ENCODE measurements at places on chromosomes 2 and 18.

- no peak for DNase-seq
These were observed 95.4 kb downstream of the SOCS6 start for GRCh38 chr18:70384181-70384790.

DNA sequence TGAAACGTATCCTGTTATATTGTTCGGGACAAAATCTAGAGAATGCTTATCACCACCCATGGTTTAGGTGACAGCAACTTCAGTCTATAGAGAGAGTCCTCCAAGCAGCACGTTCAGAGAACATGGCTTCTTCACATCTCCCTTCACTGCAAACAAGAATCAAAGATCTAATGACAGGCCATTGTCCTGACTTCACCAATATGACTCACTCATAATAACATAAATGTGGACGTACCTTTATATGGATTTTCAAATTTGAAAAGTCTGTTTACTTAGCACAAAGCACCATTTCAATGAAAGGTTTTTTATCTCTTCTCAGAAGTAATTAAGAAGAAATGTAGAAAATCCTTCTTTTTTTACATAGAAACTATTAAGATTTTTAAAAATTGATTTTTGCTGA, 46.7 kb downstream of the KLF7 start:
- DNase-seq = no peak

DNA sequence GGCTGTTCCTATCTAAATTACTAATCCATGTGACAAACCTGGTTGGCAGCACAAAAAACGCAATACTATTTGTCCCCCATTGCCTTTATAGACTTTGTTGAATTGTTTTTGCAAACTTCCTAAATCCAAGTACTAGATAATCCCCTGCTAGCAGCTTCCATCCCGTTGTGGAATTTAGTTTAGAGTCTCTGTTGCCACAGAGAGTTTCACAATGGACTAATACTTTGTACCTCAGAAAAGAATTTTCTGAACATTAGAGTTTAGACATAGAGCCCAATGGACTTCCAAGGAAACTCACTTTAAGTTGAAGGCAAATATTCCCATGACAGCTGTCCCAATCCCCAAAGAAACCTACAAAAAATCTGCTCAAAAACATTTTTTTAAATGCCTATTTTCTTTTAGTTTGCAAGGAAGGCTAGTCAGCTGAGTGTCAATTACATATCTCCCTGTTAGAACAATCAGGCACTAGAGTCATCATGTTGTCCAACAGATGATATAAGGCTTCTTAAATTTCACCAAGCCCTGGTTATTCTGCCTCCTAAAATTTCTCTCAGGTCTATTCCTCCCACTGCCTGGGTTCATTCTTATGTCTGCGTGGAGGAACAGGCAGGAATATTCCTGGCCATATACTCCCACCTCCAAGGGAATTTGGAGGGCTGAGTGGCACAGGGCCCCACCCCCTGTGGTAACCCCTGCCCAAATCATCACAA, 27.2 kb downstream of the RNF152 start:
- DNase-seq = no peak

DNA sequence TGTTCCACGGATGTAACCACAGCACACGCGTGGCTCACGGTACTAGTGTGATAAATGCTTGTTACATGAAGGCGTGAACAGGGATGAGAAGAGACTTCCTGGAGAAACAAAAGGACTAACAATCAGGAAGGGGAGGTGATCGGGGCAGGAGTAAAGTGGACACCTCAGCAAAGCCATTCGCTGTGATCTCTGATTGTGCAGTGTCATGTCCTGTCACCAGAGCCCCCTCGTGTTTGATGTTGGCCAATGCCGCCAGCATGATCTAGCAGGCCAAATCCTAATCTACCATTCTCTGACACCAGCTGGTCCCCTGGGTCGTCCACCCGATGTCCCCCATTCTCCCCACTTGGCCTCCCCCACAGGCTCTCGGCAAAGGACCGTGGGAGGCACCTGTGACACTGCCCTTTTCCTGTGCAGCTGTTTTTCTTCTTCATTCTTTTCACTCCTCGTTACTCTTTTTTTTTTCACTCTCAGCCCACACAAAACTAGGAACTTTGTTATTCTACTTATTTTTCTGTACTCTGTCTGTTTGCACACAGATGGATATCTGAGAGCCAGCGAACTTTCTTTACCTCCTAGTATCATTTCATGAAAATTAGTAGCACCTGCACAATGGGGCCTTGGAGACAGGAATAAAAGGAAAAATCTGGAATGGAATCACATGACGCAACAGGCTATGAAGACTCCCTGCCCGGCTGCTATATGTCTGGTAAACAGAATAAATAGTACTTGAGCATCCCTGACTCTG, 146.8 kb downstream of the TGIF1 start:
- no peak for DNase-seq

DNA sequence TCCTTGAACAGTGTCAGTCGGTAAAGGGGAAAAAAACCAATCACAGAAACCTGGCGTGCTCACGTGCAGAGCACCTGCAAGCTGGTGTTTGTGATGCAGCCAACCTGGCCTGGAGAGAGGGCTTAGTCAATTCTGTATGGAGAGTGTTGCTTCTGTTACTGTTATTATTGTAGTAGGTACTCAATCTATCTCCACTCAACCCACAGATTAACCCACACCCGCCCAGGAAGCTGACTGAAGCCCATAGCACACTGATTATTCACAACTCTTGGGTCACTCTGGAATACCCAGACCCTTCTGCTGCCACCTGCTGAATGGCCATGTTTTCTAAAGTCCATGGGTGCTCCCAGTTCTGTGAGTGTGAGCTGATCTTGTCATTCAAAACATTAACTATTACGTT, 53.9 kb downstream of the TNFRSF11A start:
- no peak for DNase-seq

GRCh38 chr18:31162419-31162793, 250 bp downstream of the DSC1 start:
- DNase-seq = no peak

DNA sequence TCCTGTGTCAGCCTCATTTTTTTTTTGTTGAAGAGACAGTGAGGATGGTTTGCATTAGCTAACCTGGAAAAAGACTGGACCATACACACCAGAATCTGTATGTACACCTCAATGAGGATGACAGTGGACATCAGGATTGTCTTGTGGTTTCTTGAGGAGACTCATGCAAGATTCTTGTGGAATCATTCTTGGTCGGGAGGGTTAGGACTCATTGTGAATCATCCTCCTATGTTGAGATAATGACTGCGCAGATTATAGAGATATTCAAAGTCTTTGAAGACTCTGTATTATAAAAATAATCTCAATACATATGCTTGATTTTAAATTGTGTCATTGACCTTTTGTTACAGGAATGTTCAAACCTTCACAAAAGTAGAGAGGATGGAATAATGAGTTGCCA, 49.1 kb upstream of the DOCK10 start:
- no peak for DNase-seq

GRCh38 chr2:232697807-232698110, 628 bp downstream of the GIGYF2 start:
- no peak for DNase-seq

- no peak for DNase-seq
These were observed 125.3 kb upstream of the CTDP1 start for GRCh38 chr18:79554321-79554720.

DNA sequence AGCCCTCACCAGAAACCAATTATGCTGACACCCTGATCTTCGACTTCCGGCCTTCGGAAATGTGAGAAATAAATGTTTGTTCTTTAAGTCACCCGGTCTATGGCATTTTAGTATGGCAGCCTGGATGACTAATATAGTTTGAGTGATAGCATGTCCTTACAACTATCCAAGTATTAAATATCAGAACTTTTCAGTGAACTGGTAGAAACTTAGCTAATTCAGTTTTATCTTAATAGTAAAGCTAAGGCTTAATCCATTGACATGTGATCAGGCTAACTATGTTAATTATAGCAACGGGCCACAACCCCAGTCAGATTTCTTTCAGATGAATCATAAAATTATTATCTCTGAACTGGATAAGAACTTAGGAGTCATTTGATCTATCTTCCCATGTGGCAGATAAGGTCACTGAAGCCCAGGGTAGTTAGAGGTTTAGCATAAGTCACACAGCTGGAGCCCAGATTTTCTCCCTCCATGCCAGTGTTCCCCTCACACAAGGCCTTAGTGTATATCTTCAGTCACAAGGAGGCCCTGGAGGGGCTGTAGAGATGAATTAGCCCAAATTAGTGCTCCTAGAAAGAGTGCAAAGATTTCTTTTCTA, 40.7 kb upstream of the UPP2 start:
- no peak for DNase-seq

DNA sequence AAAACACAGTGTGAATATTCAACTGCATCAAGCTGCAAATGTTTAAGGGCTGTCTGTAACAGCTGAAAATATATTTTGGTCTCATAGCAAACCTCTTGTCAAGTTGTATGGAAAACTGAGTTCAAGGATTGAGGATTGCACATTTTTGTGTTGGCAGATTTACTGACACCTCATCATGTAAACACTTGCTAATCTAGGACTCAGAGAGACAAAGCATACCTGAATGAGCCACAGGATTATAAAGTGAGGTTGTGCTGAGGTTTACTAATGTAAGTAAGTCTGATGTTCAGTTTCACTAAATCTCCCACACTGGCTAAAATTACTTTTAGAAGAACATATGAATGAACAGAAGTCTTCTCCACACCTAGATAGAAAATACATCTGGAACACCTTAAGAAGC, 1993.1 kb upstream of the CELF4 start:
- no peak for DNase-seq

GRCh38 chr2:162929571-162929970, 91.0 kb upstream of the KCNH7 start:
- no peak for DNase-seq

GRCh38 chr2:26585100-26585499, 56.1 kb downstream of the CIB4 start:
- DNase-seq = no peak

GRCh38 chr2:216165711-216166110, 56.6 kb downstream of the XRCC5 start:
- DNase-seq = no peak
